ENCODE measurements at places on chromosomes 6 and 20. TPM values are rescaled to one million over a fixed set of nuclear protein-coding genes. Genes with fewer than 3 reads are reported as not detected.
A peak's percentile ranks its signal among the peaks of the same experiment; 100 is the strongest.

The EPB41L1 gene
- 58.2 TPM for total RNA-seq

The RFX6 gene
- total RNA-seq = not detected

- no peak for DNase-seq
Observed at GRCh38 chr6:46325561-46326530, 155.1 kb upstream of the ENPP5 start.

DNA sequence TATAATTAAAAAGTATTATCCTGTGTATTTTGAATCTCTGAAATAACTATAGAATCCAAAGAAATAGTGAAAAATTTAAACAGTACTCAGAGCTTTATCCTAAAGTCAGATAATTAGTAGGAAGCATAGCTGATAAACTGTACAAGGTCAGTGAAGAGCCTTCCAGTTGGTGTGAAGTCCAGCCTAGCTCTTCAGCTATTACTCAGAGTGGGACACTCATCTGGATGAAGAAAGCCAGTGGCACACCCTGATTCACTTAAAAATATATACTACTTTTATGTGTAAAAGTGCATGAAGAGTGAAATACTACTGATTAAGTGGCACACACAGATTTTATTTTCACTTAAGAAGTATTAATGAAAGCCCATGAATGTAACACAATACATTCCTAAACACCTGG is 3.1 kb downstream of the IFNGR1 start:
- no peak for DNase-seq

DNA sequence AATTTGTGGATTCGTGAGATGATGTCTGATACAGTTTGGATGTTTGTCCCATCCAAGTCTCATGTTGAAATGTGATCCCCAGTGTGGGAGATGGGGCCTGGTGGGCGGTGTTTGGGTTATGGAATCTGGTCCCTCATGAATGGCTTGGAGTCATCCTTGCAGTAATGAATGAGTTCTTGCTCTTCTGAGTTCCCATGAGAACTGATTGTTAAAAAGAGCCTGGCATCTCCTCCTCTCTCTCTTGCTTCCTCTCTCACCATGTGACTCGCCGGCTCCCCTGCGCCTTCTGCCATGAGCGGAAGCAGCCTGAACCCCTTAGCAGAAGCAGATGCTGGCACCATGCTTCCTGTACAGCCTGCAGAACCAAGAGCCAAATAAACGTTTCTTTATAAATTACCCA is 30.5 kb upstream of the RPP40 start:
- DNase-seq = no peak

- DNase-seq = no peak
Observed at GRCh38 chr6:105990151-105990550, 96.0 kb upstream of the PRDM1 start.

DNA sequence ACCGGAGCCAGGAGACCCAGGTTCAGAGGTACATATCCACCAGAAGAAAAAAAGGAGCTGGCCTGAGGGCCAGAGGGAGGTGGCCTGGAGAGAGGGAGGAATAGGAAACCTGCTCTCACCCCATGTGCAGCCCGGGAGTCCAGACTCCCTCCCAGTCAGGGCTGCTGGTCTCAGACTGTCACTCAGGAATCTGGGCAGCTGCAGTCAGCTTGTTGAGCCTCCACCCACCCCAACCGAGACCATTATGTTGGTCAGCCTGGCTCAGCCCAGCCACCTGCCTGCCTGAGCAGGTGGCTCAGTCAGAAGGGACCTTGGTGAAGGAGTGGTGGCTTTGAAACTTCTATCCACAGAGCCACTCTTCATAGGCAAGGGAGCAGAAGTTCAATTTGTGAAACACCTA is 53.3 kb upstream of the EPB41L1 start:
- no peak for DNase-seq

DNA sequence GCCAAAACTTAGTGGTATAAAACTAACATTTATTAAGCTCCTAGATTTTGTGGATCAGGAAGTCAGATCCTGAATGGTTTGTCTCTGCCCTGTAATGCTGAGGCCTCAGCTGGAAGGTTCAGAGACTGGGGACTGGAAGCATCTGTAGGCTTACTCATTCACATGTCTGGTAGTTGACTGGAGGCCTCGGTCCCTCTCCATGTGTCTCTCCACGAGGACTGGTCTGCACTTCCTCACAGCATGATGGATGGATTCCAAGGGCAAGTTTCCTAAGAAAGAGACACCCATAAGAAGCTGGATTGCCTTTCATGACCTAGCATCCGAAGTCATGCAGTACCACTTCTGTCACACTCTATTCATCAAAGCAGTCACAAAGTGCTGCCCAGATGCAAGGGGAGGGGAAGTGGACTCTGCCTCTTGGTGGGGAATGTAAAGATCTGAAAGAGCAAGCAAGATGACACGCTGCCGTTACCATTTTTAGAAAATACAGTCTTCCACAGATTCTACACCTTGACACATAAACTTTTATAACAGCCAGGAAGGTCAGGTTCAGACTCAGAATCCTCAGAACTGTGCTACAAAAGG is 17.2 kb upstream of the MDGA1 start:
- DNase-seq = no peak

DNA sequence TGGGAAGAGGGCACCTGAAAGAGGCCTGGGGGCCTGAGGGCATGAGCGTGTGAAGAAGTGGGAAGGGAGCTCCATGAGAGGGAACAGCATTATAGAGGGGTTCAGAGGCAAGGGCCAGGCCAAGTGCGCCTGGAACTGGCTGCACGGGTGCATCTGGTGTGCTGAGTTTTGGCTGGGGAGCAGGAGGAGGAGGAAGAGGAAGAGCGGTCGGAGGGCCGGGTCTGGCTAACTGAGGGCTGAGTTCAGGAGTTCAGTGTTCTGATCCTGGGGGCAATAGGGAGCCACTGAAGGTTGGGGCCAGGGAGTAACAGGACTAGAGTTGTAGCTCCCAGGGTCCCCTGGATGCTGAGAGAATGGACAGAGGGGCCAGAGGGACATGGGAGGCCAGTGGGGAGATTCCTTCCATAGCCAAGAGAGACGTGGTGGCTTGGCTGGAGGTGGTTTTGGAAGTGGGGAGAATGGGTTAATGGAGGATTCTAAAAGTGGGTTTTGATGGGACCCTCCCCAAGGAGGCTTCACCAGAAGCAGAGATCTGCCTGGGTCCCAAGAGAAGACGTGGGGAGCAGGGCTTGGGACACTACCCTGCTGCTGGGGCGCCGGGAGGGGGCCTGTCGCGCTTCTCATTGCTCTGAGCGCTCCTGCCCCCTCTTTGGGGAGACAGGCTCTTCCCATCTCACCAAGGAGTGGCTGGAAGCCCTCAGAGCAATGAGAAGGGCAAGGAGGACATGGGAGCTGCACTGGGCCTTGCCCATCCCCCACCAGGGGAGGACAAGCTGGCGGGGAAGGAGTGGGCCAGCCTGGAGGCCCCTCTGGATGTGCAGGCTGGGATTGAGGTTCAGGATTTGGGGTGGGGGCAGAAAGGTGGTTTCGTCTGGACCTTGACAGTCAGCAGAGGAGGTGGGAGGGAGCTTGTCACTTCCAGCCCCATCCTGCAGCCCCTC is 28.7 kb downstream of the ZBP1 start:
- no peak for DNase-seq

- peak; percentile 91 for DNase-seq
Observed at GRCh38 chr6:31769684-31770371, 7.3 kb downstream of the VWA7 start.

DNA sequence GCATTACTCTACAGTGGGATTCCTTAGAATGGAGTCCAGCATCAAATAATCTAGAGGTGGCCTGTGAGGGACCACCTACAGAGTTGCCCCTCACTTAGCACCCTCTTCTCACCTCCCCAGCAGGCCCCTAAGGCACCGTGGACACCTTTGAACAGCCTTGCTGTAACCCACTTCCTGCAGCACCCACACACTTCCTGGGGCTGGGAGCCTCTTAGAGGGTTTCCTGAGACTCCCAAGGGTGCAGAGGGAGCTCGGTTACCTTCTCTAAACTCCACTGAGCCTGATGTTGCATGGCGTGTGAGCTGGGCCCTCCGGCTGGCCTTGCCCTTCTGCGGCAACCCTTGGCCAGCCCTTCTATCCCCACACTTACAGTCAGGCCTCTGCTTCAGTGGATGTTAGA is 7.3 kb upstream of the SIRPG start:
- DNase-seq = no peak

DNA sequence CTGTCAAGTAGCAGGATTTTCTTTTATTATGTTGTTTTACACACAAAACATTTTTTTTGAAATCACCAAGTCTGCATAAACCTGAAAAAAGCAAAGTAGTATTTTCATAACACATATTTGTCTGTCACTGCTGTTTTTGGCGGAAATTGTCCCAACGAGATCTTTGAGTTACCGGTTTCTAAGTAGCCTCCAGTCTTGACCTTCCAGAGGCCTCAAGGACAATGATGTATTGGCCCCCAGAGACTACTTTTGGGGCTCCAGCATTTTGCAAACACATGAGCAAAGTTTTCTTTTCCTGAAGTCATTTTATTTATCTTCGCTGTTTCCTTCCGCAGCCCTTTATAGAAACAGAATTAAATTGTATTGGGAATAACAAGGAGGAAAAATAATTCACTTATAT is 862.6 kb downstream of the KIF16B start:
- no peak for DNase-seq

All from posterior vena cava (tissue), 2 donors.